ENCODE measurements at places on chromosomes 5 and 9. TPM values are rescaled to one million over a fixed set of nuclear protein-coding genes. Genes with fewer than 3 reads are reported as not detected.

The CFAP157 gene
- total RNA-seq, result 0.85 TPM

The PCDHGB6 gene
- 60.0 TPM for total RNA-seq

The LOX gene
- 0.23 TPM for total RNA-seq

The RNF180 gene
- 7.8 TPM for total RNA-seq

The PCDHB2 gene
- 44.9 TPM for total RNA-seq

The WDR38 gene
- total RNA-seq, result not detected

The PCDHB14 gene
- total RNA-seq, result 8.4 TPM

The LIFR gene
- 96.0 TPM for total RNA-seq

The RNF183 gene
- total RNA-seq, result not detected

- H3K4me1 ChIP-seq, result peaks cover 3% of the 10 kb centered on the region
- H3K27ac ChIP-seq, result no peak overlapping the region
- H3K36me3 ChIP-seq, result no peaks in the 10 kb centered on the region
- no peak for DNase-seq
- peaks cover 4% of the 10 kb centered on the region for H3K27me3 ChIP-seq
- no peak overlapping the region for H3K4me3 ChIP-seq
Measured at GRCh38 chr5:171127314-171127713, 181.7 kb upstream of the TLX3 start.

GRCh38 chr9:38681747-38682227 lies 38.1 kb downstream of the FAM240B start:
- H3K36me3 ChIP-seq, result no peaks in the 10 kb centered on the region
- peaks cover 12% of the 10 kb centered on the region for H3K4me1 ChIP-seq
- no peak for DNase-seq
- H3K27me3 ChIP-seq, result peaks cover 4% of the 10 kb centered on the region

DNA sequence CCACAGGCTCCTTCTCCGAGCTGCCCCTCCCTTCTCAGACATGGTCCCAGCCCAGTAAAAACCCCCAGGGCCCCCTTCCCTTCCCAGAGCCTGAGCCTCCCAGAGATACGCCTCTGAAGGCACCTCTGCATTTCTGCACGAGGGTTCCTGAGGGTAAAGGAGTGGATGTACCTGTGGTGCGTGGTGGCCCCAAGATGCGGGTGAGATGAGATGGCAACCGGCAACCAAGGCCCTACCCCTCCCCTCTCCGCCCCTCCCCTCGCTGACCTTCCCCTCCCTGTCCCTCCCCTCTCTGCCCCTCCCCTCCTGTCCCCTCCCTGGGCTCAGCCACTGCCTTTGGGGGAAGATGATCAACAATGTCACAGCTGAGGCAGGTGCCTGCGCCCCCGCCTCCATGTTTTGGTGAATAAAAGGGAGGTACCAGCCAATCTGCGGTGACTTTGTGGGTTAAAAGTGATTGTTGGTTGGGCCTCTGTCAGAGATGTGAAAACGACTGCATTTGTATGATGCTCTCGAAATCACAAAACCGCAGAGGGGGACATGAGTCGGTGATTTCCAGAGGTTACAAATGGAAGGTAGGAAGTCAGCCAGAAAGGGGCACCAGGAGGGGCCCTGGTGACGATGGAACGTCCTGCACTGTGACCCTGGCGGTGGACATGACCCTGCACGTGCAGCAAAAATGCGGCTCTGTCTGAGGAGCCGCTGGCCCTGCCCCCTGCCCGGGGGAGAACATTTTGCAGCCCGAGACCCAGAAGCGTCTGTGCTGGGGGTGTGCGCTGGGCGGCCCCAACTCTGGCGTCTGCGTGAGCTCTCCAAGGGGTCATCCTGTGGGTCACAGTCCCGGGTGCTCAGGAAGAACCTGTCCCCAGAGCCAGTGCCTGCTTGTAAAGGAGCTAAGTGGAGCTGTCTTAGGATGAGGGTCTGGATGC lies 3.7 kb downstream of the LCN9 start:
- H3K27me3 ChIP-seq, result peaks cover 7% of the 10 kb centered on the region
- H3K4me1 ChIP-seq, result no peaks in the 10 kb centered on the region
- no peak overlapping the region for H3K4me3 ChIP-seq
- DNase-seq, result no peak
- H3K27ac ChIP-seq, result no peak overlapping the region

DNA sequence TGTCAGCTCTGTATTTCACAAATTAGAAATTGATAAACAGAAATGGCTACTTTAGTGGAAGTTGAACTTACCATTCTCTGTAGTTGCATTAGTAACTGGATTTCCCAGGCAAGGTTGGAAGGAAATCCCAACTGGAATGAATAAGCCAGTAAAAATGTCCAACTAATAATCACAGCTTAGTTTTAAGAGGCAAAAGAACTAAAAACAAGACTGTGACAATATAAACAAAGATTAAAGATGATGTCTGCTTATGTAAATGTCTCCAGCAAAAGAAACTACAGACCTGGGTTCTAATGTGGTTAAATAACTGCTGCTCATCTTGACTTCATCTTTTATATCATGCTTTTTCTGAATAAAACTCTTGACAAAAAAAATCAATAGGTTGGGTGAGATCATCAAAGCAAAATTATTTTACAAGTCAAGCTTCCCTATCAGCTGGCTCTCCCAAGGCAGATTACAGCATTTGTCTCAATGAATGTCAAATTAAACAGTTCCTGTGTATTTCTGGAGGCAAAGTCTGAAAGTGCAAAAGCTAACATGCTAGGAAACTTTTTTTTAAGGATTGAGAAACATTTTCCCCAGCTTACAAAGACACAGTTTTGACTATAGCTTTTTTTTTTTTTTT lies 62.3 kb upstream of the HMHB1 start:
- no peak overlapping the region for H3K4me3 ChIP-seq
- H3K36me3 ChIP-seq, result no peaks in the 10 kb centered on the region
- no peak overlapping the region for H3K27ac ChIP-seq
- H3K4me1 ChIP-seq, result no peaks in the 10 kb centered on the region

GRCh38 chr5:91499943-91500531 lies 116.9 kb upstream of the ARRDC3 start:
- H3K36me3 ChIP-seq, result no peaks in the 10 kb centered on the region
- no peaks in the 10 kb centered on the region for H3K4me1 ChIP-seq
- H3K27me3 ChIP-seq, result no peaks in the 10 kb centered on the region
- no peak for DNase-seq
- H3K27ac ChIP-seq, result no peak overlapping the region

GRCh38 chr5:141039061-141039460 lies 12.1 kb upstream of the PCDHB1 start:
- no peaks in the 10 kb centered on the region for H3K4me1 ChIP-seq
- no peaks in the 10 kb centered on the region for H3K27me3 ChIP-seq
- no peaks in the 10 kb centered on the region for H3K36me3 ChIP-seq
- H3K4me3 ChIP-seq, result no peak overlapping the region
- no peak overlapping the region for H3K27ac ChIP-seq

GRCh38 chr5:65478336-65478735 lies 3.4 kb downstream of the ADAMTS6 start:
- DNase-seq, result no peak
- H3K36me3 ChIP-seq, result no peaks in the 10 kb centered on the region
- H3K4me1 ChIP-seq, result peaks cover 11% of the 10 kb centered on the region
- H3K4me3 ChIP-seq, result no peak overlapping the region
- H3K27me3 ChIP-seq, result no peaks in the 10 kb centered on the region
- H3K27ac ChIP-seq, result no peak overlapping the region

DNA sequence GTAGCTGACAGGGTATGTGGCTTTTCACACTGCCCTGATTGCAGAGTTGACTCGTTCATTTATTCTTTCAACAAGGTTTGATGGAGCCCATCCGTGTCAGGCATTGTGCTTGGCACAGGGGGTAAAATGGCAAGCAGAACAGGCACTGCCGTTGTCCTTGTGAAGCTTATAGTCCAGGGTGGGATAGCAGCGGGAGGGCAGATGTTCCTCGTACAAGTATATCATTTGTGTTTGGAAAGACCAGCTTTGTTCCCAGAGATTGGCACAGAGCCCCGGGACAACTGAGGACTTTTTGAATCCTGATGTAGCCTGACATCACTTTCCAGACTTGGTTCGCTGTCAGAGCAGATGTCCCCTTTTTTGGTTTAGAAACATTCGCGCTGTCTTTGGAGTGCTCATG lies 50.9 kb downstream of the MVB12B start:
- H3K36me3 ChIP-seq, result no peaks in the 10 kb centered on the region
- no peak for DNase-seq
- H3K27me3 ChIP-seq, result peaks cover 3% of the 10 kb centered on the region
- H3K27ac ChIP-seq, result peak overlapping the region; percentile 97
- no peak overlapping the region for H3K4me3 ChIP-seq
- peaks cover 72% of the 10 kb centered on the region for H3K4me1 ChIP-seq

DNA sequence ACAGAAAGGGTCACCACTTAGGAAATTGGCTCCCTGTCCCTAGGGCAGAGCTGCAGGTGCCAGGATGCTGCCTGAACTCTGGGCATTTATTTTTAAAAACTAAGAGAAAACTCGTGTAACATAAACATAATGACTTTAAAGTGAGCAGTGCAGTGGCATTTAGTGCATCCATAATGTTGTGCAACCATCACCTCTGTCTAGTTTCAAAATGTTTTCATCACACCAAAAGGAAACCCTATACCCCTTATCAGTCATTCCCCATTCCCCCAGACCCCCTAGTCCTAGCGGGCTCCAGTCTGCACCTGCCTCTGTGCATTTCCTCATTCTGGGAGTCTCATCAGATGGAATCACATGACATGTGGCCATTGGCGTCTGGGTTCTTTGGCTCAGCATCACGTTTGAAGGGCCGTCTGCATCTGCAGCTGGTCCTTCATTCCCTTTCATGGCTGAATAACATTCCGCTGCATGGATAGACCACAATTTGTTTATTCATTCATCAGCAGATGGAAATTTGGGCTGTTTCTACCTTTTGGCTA lies 55.8 kb downstream of the NSG2 start:
- DNase-seq, result no peak
- H3K4me1 ChIP-seq, result no peaks in the 10 kb centered on the region
- H3K36me3 ChIP-seq, result no peaks in the 10 kb centered on the region
- no peak overlapping the region for H3K4me3 ChIP-seq
- no peak overlapping the region for H3K27ac ChIP-seq

- H3K4me1 ChIP-seq, result peaks cover 75% of the 10 kb centered on the region
- no peak for DNase-seq
- peak overlapping the region; percentile 35 for H3K4me3 ChIP-seq
- H3K27me3 ChIP-seq, result peaks cover 23% of the 10 kb centered on the region
- peak overlapping the region; percentile 73 for H3K27ac ChIP-seq
- peaks cover 64% of the 10 kb centered on the region for H3K36me3 ChIP-seq
Measured at GRCh38 chr9:113546566-113546965, 83.0 kb downstream of the RGS3 start.

DNA sequence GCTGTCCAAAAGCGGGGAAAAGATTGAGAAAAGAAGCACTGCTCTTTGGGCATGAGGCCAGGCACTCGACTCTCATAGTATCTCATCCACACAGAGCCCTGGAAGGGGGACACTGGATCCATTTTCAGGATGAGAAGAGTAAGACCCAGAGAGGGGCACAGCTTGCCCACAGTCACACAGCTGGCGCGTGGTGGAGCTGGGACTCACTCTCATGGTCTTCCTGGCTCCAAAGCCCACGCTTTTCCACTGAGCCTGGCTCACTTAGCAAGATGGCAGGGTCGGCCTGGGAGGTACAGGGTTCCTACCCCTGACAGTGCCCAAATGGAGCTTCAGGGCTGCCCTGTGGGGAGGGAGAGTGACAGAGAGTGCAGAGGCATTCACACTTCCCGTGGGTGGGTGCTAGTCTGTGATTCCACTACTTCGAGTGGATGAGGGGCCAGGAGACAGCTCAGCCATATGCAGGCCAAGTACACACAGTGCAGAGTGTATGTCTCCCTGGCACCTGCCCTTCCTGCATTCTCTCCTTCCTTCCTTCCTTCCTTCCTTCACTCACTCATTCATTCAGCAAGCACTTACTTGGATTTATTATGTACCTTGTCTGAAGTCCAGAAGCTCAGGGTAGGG lies 18.3 kb upstream of the IGFBPL1 start:
- no peak for DNase-seq
- no peak overlapping the region for H3K4me3 ChIP-seq
- no peaks in the 10 kb centered on the region for H3K36me3 ChIP-seq
- H3K27ac ChIP-seq, result no peak overlapping the region
- H3K4me1 ChIP-seq, result peaks cover 6% of the 10 kb centered on the region

DNA sequence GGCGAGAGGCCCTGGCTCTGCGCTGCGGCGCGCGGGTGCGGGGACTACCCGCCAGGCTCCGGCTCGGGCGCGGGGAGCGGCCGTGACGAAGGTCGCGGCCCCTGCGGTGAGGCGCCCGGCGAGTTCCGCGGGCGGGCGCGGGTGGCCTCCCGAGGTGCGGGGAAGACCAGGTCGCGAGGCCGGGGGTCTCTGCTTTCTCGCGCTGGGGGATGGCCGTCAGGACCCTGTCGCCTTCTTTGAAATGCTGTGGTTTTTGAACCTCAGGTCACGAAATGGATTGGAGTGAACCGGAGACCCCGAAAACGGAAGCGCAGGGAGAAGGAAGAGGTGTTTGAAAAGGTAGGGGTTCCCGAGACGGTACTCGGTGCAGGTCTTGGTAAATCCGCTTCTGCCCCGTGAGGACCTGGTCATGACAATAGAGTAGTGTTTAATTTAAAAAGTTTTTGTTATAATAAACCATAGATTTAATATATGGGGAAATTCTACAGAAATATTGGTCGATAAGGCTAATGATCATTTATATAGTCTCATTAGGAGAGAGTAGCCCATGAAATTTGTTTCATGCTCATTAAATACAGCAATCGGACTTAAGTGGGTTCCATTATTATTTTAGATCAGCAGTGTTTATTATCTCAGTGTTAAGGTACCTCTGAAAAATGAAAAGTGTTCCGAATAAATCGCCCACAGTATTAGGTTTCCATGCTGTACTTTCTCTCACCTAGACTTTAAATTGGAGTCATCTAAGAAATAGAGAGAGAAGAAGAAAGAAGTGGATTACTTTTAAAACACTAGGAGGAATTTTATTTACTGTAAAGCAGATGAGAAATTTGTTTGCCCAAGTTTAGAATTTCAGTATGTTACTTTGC lies 279.0 kb downstream of the AOPEP start:
- H3K27ac ChIP-seq, result peak overlapping the region; percentile 61
- H3K4me1 ChIP-seq, result peaks cover 21% of the 10 kb centered on the region
- H3K36me3 ChIP-seq, result no peaks in the 10 kb centered on the region
- H3K4me3 ChIP-seq, result peak overlapping the region; percentile 95
- no peak for DNase-seq

DNA sequence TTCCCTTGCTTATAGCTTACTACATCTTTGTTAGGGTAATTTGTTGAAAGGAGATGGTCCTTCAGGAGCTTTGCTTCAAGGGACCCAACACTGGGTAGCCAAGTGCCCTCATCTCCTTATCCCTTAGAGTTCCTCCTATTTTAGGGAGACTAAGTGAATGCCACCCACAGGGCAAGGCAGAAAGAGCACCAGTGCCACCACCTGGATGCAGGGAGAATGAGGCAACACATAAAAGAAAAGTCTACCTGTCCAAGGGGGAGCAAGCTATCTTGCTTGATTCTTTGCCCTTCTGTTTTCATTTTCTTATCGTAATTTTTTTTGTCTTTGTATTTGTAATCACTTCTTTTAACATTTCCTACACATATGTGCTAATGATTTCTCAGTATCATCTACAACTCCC lies 205.5 kb downstream of the NPR3 start:
- no peaks in the 10 kb centered on the region for H3K27me3 ChIP-seq
- DNase-seq, result no peak
- H3K36me3 ChIP-seq, result no peaks in the 10 kb centered on the region
- no peak overlapping the region for H3K4me3 ChIP-seq
- H3K27ac ChIP-seq, result no peak overlapping the region
- no peaks in the 10 kb centered on the region for H3K4me1 ChIP-seq

- H3K27ac ChIP-seq, result no peak overlapping the region
- H3K36me3 ChIP-seq, result no peaks in the 10 kb centered on the region
- DNase-seq, result no peak
Measured at GRCh38 chr5:6542421-6543345, 90.2 kb downstream of the NSUN2 start.

Measured in endothelial cell (in vitro differentiated cells).